ENCODE measurements at places on chromosomes 6 and 20. TPM values are rescaled to one million over a fixed set of nuclear protein-coding genes. Genes with fewer than 3 reads are reported as not detected.

SPDEF gene
- total RNA-seq, result not detected

TRIM40 gene
- total RNA-seq, result not detected

RBL1 gene
- total RNA-seq, result 5.0 TPM

MAS1 gene
- total RNA-seq, result not detected

CNR1 gene
- total RNA-seq, result not detected

SYCP2 gene
- 1.9 TPM for total RNA-seq

FOXS1 gene
- 185 TPM for total RNA-seq

KCNK5 gene
- not detected for total RNA-seq

ZKSCAN4 gene
- total RNA-seq, result 4.8 TPM

SNAP25 gene
- total RNA-seq, result 0.65 TPM

GMPR gene
- 11.5 TPM for total RNA-seq

DNA sequence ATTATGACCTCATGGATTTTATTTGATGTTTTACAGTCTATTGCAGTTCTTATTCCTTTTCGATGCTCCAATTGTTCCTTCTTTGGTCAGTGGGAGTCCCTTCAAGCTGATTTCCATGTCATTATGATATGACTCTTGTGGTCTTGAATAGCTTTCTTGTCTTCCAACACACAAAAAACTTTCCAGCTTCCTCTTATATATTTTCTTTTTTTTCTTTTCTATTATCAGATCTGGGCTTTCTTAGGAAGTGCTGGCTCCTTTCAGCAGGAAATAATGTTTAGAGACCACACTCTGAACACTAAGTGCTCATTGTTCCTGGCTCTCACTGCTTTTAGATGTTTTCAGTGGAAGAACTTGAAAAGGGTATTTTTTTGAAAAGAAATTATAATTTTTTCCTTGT is 3.1 kb upstream of the SLC17A1 start:
- no peak for DNase-seq

DNA sequence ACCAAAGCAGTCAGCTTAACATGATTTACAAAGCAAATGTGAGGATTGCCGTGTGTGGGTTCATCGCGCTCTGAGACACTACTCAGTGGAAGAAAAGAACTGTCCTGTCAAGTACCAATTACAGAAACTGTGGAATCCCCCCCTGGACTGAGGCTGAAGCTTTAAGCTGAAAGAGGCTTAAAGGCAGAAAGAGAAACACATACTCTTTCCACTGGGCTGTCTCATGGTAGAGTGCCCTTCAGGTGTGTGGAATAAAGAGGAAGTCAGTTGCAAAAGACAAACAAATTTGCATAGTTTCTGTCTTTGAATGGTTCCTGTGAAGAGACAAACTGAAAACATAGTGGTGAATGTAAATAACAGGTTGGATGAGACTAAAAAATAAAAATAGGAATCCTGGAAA is 560.4 kb upstream of the SYNCRIP start:
- DNase-seq, result no peak

- no peak for DNase-seq
Measured at GRCh38 chr6:93894521-93894920, 475.2 kb upstream of the EPHA7 start.

DNA sequence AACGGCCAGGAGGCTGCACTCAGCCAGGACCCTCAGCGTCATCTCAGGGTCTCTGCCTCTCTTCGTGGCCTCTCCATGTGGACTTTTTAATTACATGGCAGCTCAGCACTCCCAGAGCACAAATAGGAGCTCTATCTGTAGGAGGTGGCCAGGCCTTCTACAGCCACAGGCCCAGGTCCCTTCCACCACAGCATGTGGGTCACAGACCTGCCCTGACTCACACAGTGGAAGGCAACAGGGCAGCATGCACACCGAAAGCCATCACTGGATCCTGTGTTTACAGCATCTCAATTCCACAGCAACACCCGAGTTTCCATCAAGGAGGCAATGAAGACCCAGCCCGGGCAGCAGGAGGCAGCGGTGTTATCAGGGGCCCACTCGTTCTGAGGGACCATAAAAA is 65.8 kb upstream of the CD93 start:
- no peak for DNase-seq

DNA sequence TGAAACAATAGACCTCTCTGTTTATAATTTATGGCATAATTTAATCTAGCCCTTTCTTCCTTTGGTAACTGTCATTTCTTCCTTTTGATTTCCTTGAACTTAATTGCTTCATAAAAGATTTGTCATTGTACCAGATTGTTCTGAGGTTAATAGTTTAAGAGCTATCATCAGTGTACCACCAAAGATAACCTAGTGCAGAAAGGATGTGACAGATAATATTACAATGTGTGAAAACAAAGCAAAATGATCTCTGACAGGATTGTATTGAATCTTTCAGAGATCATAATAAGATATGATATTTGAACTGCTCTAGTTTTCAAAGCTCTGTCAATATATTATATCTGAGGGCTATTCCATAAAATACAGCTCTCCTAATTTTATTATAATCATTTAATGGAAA is 132.1 kb upstream of the PTCHD4 start:
- DNase-seq, result no peak

DNA sequence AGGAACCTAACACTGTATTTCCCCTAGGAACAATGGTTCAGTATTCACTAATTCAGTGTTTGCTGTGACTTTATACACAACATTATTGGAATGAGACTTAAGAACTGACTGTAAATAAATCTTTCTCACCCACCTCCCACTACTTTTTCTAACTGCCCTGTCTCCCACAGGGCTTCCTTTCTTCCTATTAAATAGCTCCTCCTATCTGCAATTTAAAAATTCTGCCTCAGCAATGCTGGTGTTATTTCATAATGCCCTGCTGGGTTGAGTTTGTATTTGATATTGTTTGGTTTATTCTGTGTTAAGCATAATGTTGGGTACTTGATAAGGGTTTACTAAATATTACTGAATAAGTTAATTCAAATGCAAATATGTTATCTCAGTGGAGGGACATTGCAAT is 573.1 kb upstream of the RNF217 start:
- no peak for DNase-seq

DNA sequence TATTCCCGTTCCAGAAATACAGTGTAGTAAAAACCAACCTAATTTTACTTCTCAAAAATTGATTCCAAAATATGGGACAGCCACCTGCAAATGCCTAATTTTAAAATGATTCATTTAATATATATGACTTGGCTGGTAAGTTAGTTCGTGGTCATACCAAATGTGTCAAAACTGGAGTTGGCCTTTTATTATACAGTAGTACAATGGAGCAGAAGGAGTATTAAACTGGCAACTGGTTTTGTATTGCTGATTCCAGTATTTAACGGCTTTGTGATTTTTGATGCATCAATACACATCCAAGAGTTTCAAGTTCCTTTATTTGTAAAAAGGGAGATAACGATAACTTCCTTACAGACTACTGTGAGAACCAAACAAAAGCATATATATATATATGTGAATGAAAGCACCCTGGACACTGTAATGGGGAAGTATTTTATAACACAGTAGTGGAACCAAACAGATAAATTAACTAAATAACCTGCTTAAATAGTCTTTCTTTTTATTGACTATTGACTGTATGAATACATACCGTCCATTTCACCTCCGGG is 24.8 kb downstream of the SAMHD1 start:
- DNase-seq, result no peak

- no peak for DNase-seq
Measured at GRCh38 chr20:54407459-54407858, 67.9 kb upstream of the DOK5 start.

GRCh38 chr6:160859822-160860221 is 131.7 kb upstream of the MAP3K4 start:
- DNase-seq, result no peak

DNA sequence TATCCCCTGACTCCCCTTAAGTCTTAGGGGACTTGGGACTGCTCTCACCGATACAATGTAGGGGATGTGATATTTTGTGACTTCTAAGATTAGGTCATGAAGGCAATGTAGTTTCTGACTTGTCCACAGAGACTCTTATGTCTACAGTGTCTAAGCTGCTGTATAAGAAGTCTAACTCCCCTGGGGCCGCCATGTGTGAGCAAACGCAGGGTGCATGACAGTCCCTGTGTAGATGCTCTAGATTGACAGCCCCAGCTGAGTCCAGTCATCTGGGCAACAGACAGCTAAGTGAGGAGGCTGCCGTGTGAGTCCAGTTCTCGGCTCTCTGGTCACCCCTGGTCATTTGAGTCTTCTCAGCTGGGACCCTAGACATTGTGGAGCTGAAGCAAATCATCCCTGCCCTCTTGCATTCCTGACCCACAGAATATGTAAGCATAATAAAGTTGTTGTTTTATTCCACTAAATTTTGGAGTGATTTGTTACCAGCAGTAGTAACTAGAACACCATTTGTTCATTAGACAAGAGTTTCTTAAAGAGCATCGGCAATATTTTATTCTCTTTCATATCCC is 743.3 kb upstream of the CHD6 start:
- DNase-seq, result no peak

DNA sequence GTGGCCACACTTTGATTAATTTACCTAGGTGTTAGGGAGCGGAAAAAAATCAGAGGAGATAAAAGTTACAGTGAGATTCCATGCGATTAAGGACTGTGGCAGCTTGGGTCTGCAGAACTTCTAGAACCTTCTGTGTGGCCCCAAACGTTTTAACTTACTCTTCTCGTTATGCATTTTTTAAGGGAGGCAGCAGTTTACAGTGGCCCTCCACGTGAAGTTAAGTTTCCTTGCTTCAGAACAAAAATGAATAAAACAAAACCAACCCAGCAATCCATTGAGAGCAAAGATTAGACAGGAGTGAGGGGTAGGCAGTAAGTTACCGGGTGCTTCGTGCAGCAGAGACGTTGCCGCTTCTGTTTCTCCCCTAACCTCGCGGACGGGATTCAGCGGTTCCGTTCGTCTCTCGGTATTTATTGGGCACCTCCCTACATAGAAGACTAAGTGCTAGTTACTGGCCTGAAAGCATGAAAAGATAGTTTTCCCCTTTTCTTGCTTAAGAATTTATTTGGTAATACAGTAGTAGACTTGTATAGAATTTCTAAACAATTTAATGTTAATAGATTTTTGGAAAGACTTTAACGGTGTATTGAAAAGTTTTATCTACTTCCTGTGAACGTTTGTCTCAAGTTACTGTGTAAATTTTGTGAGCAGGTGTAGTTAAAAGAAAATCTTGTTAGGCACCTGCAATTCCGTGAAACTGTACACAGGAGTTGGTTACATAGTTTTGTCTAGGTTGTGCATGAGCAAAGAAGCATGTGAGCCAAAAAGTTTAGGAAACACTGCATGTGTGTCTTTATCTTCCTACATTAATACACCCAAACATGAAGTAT is 1.1 kb downstream of the BAG2 start:
- DNase-seq, result no peak

- DNase-seq, result peak; percentile 100
Measured at GRCh38 chr20:62237801-62238568, at the start of gene OSBPL2. OSBPL2 (plus strand) TSS chr20:62238521; CDS start chr20:62256185, 17,664 bp downstream.

DNA sequence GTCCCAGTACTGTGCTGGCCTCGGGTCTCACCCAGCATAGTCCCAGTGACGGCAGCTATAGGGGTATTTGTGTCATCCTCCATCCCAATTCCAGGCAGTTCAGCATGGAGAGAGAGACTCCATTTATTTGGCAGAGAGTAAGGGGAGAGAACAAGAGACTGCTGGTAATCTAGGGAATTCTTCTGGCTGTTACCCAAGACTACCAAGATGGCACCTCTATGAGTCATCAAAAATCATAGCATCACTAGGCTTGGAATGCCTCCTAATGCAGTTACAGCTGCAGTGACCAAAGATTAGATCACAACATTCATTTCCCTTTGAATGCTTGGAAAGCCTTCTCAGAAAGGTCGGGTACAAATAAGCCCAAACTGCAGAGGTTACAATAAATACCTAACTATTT is 660.4 kb upstream of the FLRT3 start:
- no peak for DNase-seq

DNA sequence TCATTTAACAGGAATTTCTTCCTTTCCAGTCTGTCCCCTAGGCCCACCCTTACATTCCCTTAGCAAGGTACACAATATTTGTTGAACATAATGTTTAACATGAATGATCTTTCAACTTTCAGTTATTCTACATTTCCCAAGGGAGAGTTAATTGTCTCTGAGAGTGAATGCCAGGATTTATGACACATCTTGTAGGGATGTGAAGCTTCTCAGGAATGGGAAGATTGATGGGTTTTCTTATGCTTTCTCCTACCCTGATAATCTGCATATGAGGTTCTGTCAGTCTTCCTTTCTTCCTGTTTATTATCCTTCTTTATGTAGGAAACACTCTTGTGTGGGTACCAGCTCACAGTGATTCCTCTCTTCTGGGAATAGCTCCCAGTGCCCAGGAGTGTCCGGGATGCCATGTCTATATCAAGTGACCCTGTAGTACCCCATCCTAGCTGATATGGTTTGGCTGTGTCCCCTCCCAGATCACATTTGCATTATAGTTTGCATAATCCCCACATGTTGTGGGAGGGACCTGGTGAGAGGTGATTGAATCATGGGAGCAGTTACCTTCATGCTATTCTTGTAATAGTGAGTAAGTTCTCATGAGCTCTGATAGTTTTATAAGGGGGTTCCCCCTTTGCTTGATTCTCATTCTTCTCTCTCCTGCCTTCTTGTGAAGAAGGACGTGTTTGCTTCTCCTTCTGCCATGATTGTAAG is 7.1 kb upstream of the FYN start:
- no peak for DNase-seq

- DNase-seq, result no peak
Measured at GRCh38 chr6:142942805-142943227, 2.2 kb downstream of the HIVEP2 start.

DNA sequence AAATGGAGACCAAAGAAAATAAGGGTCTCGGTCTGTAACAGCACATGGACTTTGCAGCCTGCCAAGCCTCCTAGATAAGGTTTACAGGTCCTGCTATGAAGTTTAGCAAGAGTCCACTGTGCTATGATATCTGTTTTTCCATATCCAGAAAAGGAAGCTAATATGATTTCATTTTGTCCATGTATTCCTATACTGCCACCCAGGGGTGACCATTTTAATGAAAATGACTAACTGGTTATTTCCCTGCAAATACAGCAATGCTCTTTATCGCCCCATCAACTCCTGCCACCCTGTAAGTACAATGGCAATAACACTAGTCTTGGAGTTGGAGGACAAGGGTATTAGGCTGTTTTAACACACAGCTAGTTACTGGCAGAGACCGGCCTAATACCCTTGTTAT is 115.2 kb upstream of the GLP1R start:
- no peak for DNase-seq

Measured in chondrocyte (in vitro differentiated cells).